ENCODE measurements at places on chromosomes 4 and X.

GRCh38 chr4:140497747-140498636, at the start of gene MGAT4D:
TSS of gene MGAT4D (minus strand) at chr4:140498293. CDS start at chr4:140498222, 71 bp downstream.
- DNase-seq: no peak
- H3K27ac ChIP-seq: no peak within 1 kb of the TSS
- H3K4me3 ChIP-seq: no peak within 1 kb of the TSS
- H3K4me1 ChIP-seq: no peaks in the 10 kb centered on the region
- no peaks in the 10 kb centered on the region for H3K36me3 ChIP-seq

- DNase-seq: peak; percentile 94
- no peaks in the 10 kb centered on the region for H3K27me3 ChIP-seq
- H3K27ac ChIP-seq: peak within 1 kb of the TSS; percentile 96
Measured at GRCh38 chr4:68349649-68350360, at the start of gene YTHDC1. TSS of gene YTHDC1 (minus strand) at chr4:68350090. CDS start at chr4:68349753, 337 bp downstream.

DNA sequence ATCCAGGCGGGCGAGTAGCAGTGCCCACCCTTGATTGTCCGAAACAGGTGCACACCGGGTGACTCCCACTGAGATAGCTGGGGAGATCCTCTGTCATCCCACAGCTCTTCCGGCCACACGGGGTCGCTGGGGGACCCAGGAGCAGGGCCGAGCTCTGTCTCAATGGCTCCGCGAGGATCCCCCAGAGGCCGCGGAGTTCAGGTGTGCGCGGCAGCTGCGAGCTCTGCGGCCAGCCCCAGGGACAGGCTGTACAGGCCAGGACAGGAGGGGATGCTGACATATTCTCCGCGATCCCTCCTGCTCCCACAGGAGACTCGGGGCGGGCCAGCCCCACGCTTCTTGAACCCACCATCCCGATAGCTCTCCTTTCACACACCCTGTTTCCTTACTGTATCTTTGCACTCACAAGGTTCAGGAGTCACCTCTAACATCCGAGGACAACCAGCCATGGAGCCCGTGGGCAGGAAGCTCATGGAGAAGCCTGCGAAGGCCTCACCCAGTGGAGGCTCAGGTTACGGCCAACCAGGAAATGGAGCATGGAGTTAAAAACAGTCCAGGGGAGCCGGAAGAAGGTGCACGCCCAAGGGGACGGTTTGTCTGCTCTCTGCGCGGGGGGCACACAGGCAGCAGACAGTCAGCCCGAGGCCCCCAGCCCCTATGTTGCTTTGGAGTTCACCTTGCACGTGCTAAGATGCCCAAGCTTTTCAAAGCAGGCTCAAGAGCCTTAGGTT, 77.9 kb upstream of the AMELX start:
- no peak overlapping the region for H3K27ac ChIP-seq
- H3K4me1 ChIP-seq: no peaks in the 10 kb centered on the region
- DNase-seq: no peak
- H3K36me3 ChIP-seq: no peaks in the 10 kb centered on the region
- H3K4me3 ChIP-seq: no peak overlapping the region

GRCh38 chr4:20430259-20430941, 178.7 kb downstream of the SLIT2 start:
- DNase-seq: no peak
- H3K4me1 ChIP-seq: no peaks in the 10 kb centered on the region
- no peaks in the 10 kb centered on the region for H3K27me3 ChIP-seq

DNA sequence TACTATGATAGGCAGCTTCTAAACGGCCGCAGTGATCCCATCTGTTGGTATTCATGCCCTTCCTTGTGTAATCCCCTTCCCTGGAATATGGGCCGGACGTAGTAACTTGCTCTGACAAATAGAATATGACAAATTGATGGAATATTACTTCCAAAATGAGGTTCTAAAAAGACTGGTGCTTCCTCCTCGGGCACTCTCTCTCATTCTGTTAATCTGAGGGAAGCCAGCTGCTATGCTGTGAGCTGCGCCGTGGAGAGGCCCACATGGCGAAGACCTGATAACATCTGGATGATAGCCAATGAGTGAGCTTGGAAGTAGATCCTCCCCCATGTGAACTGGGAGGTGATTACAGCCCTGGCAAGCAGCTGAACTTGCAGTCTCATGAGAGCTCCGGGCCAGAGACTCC, 27.2 kb upstream of the SLC25A4 start:
- no peaks in the 10 kb centered on the region for H3K36me3 ChIP-seq
- no peaks in the 10 kb centered on the region for H3K27me3 ChIP-seq
- peak; percentile 45 for DNase-seq
- H3K4me3 ChIP-seq: no peak overlapping the region

GRCh38 chr4:74451214-74451661, 6.3 kb downstream of the AREG start:
- H3K4me3 ChIP-seq: no peak overlapping the region
- H3K36me3 ChIP-seq: no peaks in the 10 kb centered on the region
- DNase-seq: peak; percentile 21
- H3K4me1 ChIP-seq: no peaks in the 10 kb centered on the region

DNA sequence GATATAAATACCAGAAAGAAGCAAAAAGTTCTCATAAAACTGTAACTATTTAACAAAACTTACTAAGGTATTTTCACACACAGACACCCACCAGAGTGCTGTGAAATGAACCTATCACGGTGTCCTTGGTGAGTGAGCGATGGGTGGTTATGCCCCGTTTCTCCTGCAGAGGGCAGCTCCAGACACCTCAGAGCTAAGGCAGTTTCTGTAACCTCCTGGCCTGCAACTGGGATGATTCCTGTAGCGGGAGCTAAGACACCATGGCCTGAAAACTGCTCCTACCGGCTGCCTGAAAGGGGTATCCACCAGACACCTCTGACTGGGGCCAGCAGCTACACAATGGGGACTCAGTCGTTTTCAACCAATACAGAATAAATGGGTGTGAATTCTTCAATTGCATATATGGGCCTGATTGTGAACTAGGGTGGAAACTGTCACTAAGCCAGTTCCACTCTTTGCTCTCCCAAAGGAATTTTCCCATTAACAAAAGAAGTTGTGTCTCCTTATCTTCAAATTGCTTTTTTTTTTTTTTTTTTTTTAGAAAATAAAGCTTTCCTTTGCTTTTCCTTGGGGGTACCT, 2375.8 kb upstream of the TENM3 start:
- H3K27me3 ChIP-seq: no peaks in the 10 kb centered on the region
- H3K4me3 ChIP-seq: no peak overlapping the region
- DNase-seq: no peak
- no peaks in the 10 kb centered on the region for H3K36me3 ChIP-seq
- H3K4me1 ChIP-seq: no peaks in the 10 kb centered on the region

- H3K4me3 ChIP-seq: no peak overlapping the region
- H3K27me3 ChIP-seq: no peaks in the 10 kb centered on the region
- H3K4me1 ChIP-seq: no peaks in the 10 kb centered on the region
Measured at GRCh38 chr4:121597346-121597934, 99.3 kb downstream of the ANXA5 start.

DNA sequence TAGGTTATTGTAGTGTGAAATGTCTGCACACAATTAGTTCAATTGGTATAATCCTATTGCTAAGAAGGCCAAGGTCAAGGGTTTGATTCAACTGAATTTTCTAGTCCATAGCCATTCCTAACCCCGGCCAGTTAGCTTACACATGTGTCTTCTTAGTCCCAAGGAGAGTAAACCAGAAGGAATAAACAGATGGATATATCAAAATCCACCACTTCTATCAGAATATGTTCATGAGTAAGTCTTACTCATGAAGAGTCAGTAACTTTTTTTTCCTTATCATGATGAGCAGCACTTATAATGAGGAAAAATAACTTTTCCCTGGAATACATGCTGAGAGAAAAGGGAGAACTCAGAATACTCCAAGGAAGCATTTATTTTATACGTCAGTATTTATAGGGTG, 9.5 kb downstream of the HHIP start:
- H3K4me1 ChIP-seq: no peaks in the 10 kb centered on the region
- DNase-seq: no peak
- no peaks in the 10 kb centered on the region for H3K36me3 ChIP-seq
- no peak overlapping the region for H3K4me3 ChIP-seq
- no peak overlapping the region for H3K27ac ChIP-seq

- no peak overlapping the region for H3K27ac ChIP-seq
- no peak overlapping the region for H3K4me3 ChIP-seq
- no peaks in the 10 kb centered on the region for H3K4me1 ChIP-seq
Measured at GRCh38 chr4:122758033-122758432, 25.5 kb downstream of the BBS12 start.

GRCh38 chr4:80507507-80507906, 172.0 kb downstream of the CFAP299 start:
- H3K36me3 ChIP-seq: no peaks in the 10 kb centered on the region
- no peak overlapping the region for H3K4me3 ChIP-seq
- no peaks in the 10 kb centered on the region for H3K27me3 ChIP-seq
- H3K27ac ChIP-seq: no peak overlapping the region
- DNase-seq: no peak
- no peaks in the 10 kb centered on the region for H3K4me1 ChIP-seq

GRCh38 chr4:76897536-76898384, at the start of gene SOWAHB:
TSS of gene SOWAHB (minus strand) at chr4:76898144. CDS start at chr4:76897849, 295 bp downstream.
- no peaks in the 10 kb centered on the region for H3K4me1 ChIP-seq
- H3K27me3 ChIP-seq: peaks cover 35% of the 10 kb centered on the region
- H3K27ac ChIP-seq: no peak within 1 kb of the TSS

GRCh38 chr4:89008166-89008565, 48.8 kb downstream of the FAM13A start:
- H3K27ac ChIP-seq: no peak overlapping the region
- H3K4me3 ChIP-seq: no peak overlapping the region
- H3K4me1 ChIP-seq: no peaks in the 10 kb centered on the region

DNA sequence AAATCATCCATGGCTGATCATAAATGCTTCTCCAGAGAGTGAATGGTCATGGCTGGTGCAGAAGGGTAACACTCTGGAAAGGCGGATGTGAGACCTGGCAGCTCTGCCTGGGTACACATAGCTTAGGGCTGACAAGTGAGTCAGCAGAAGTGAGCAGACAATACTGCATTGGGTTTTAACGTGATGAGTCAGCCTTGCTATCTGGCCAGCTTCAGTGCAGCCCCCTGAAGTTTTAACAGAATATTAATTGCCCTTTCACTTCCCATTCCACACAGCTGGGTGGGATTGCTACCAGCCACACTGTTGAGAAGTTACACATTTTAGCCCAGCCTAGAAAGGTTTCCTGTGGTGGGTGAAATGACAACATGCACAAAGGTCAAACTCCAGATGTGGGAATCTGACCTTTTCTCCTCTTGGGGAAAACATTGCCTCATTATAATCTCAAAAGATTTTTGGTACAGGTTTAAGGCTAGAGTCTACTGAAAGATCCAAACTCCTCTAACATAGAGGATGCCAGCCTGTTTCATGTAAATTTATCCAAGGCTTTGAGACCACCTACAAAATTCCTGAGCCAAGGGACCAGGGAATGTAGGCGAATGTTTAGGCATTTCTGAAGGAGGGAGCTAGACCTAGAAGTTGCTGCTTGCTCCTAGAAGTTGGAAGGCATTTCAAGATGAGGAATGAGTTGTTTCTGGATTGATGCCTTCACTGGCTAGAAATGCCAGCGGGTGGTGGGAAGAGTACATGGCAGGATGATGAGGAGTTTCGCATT, 230.3 kb upstream of the PGRMC2 start:
- no peaks in the 10 kb centered on the region for H3K27me3 ChIP-seq
- no peaks in the 10 kb centered on the region for H3K36me3 ChIP-seq
- H3K4me3 ChIP-seq: no peak overlapping the region
- peak overlapping the region; percentile 46 for H3K27ac ChIP-seq
- DNase-seq: no peak
- peaks cover 27% of the 10 kb centered on the region for H3K4me1 ChIP-seq

DNA sequence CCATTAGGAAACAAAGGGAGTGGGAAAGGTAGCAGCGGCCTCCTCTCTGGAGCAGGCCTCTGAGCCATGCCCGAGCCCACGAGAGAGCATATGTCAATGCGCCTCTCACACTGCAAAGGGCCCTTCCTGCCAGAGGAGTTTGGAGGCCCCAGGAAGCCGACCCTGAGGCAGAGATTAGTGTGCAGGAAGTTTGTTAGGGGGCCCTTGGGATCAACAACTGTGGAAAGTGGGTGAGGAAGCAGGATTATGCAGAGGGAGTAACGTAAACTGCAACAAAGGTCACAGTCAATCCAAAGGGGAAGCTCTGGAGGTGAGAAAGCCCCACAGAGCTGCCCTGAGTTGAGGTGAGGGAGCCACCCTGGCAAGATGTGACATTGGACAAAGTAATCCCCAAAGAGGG, 17.4 kb downstream of the RTL5 start:
- no peak overlapping the region for H3K4me3 ChIP-seq
- H3K36me3 ChIP-seq: no peaks in the 10 kb centered on the region
- no peaks in the 10 kb centered on the region for H3K4me1 ChIP-seq
- H3K27ac ChIP-seq: peak overlapping the region; percentile 27
- no peaks in the 10 kb centered on the region for H3K27me3 ChIP-seq
- no peak for DNase-seq

- peak overlapping the region; percentile 78 for H3K27ac ChIP-seq
- H3K36me3 ChIP-seq: no peaks in the 10 kb centered on the region
- no peak for DNase-seq
Measured at GRCh38 chr4:26858947-26859401, 1.7 kb upstream of the STIM2 start.

DNA sequence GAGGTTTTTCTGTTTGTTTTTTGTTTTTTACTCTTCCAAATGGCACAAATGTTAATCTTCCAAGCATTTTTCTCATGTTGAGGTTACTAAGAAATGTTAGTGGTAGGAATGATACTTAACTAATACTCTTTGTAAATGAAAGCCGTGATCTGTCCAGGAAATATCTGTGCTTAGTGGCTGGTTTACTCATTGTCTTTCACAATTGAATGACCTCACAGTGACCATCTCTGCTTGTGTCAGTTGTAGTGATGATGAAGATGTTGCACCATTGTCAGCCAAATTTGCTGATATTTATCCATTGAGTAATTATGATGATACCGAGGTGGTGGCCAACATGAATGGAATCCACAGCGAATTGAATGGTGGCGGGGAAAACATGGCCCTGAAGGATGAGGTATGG, 93.5 kb downstream of the TNIP2 start:
- peak overlapping the region; percentile 81 for H3K27ac ChIP-seq
- no peaks in the 10 kb centered on the region for H3K27me3 ChIP-seq
- no peaks in the 10 kb centered on the region for H3K36me3 ChIP-seq
- peaks cover 25% of the 10 kb centered on the region for H3K4me1 ChIP-seq

GRCh38 chr4:139815778-139816601, 150.4 kb downstream of the MGST2 start:
- peak overlapping the region; percentile 79 for H3K27ac ChIP-seq
- H3K4me3 ChIP-seq: peak overlapping the region; percentile 47
- peak; percentile 71 for DNase-seq

DNA sequence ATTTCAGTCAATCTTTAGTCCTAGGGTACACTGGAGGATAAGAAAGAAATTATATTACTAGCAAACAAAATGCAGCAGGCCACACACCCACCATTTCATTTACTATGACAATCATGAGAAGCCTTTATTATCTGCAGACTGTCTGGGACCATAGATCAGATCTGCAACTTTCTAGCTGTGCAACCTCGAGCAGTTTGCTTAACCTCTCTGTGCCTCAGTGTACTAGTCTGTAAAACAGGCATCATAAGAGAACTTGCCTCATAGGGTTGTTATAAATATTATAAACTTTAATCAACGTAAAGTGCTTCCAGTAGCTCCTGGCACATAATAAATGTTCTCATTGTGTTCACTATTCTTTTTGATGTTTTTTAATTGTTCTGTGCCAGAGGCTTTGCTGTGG, 128.2 kb upstream of the C1QTNF7 start:
- no peaks in the 10 kb centered on the region for H3K4me1 ChIP-seq
- H3K36me3 ChIP-seq: no peaks in the 10 kb centered on the region
- no peaks in the 10 kb centered on the region for H3K27me3 ChIP-seq
- DNase-seq: no peak

All from gastrocnemius medialis (tissue), 4 donors.